Activated gamma-delta T cell treated with anti-CD3 and anti-CD28 coated beads, Interleukin-2, amount 50 U/mL, for 16 hours (primary cell): ENCODE measurements at places on chromosomes 16 and 17.

DNA sequence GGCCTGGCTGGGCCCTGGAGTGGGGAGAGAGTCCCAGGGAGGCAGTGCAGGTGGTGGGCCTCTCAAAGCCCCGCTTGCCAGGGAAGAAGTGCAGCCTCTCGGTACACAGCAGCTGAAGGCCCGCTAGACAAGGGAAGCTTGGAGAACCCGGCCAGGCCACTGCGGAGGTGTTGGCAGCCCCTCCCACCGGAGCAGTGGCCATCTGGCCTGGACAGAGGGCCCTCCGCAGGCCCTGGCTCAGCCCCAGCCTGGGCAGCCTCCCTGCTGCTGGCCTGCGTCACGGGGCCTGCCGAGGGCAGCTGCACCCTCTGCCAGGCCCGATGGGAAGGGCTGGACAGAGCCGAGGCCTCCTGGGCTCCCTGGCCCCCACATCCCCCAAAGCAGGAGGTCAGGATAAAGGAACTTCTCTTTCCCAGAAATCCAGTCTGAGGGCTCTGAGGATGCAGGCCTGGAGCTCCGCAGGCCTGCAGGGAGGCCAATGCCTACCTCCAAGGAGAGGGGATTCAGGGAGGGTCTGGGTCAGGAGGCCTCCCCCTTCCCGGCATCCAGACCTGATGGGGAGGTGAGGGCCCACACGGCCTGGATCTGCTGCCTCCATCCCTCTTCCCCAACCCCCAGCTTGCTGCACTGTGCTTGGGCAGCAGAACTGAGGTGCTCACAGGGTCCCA is 4.3 kb downstream of the SPPL2C start:
- no peak for DNase-seq

GRCh38 chr17:81037026-81037797 is 2.3 kb downstream of the BAIAP2 start:
- no peak for DNase-seq

DNA sequence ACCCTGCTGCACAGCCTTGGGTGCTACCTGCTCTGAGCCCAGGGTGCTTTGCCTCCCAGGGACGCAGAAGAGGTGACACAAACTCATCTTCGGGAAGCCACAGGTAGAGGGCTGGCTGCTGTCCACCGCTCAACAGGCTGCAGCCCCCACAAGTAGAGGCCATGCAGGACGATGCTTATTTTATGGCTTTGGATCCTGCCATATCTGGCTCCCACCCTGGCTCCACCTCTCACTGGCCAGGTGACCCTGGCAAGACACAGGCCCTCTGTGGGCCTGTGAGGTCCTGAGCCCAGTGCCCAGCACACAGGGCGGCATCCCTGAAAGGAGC is 11.3 kb upstream of the BCAR1 start:
- no peak for DNase-seq

DNA sequence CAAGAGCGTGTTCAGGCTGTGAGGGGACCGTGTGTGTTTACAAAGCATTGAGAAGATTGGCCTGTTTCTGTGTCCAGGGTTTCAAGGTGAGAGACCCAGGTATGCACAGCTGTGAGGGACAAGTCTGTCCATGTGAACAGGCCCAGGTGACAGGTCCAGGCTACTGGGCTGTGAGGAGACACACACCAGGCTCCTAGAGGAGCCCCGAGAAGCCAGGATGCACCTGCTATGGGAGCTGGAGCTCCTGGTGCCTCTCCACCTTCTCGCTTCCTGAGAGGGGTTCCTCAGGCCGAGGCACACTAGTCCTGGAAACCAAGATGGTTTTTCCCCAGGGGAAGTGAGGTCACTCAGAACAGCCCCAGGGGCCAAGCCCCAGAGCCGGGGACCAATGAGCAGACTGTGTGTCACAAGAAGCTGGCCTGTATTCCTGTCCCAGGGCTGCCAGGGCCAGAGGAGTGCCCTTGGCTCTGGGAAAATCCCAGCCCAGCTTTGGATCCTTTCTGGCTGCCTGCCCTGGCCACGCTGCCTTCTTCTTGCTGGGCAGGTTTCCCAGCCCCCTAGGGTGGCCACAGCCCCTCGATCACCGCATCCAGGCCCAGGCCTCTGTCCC is 153.4 kb upstream of the PLCG2 start:
- no peak for DNase-seq

- no peak for DNase-seq
Observed at GRCh38 chr17:18327556-18327955, 12.5 kb downstream of the SMCR8 start.

DNA sequence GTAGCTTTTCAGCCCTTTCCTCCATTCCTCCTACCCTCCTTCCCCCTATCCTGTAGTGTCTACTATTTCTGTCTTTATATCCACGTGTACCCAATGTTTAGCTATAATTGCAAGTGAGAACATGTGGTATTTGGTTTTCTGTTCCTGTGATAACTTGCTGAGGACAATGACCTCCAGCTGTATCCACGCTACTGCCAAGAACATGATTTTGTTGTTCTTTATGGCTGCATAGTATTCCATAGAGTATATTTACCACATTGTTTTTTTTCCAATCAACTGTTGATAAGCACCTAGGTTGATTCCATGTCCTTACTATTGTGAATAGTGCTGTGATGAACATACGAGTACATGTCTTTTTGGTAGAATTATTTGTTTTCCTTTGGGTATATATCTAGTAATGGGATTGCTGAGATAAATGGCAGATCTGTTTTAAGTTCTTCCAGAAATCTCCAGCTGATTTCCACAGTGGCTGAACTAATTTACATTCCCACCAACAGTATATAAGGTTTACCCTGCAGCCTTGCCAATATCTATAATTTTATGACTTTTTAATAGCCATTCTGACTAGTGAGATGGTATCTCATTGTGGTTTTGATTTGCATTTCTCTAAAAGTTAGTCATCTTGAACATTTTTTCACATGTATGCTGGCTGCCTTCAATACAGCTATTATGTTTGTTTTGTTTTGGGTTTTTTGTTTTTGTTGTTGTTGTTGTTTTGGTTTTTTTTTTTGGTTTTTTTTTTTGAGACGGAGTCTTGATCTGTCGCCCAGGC is 10.9 kb upstream of the COPRS start:
- DNase-seq: no peak

GRCh38 chr17:49575679-49576087 is at the start of gene NXPH3:
TSS of gene NXPH3 (plus strand) at chr17:49575871. CDS start at chr17:49576220, 349 bp downstream.
- peak; percentile 25 for DNase-seq

GRCh38 chr17:81367171-81367570 is 28.1 kb upstream of the BAHCC1 start:
- DNase-seq: no peak

DNA sequence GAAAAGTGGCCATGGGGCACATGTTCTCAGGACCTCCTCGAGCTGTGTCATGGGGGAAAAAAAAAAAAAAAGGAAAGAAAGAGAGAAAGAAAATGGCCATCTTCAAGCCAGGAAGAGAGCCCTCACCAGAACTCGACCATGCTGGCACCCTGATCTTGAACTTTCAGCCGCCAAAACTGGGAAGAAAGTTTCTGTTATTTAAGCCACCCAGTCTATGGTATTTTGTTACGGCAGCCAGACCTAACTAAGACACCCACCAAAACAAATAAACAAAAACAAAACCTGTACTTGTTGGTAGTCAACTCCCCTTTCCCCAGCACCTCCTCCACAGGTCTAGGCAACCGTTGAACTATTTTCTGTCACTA is 26.1 kb upstream of the SLC13A2 start:
- no peak for DNase-seq

DNA sequence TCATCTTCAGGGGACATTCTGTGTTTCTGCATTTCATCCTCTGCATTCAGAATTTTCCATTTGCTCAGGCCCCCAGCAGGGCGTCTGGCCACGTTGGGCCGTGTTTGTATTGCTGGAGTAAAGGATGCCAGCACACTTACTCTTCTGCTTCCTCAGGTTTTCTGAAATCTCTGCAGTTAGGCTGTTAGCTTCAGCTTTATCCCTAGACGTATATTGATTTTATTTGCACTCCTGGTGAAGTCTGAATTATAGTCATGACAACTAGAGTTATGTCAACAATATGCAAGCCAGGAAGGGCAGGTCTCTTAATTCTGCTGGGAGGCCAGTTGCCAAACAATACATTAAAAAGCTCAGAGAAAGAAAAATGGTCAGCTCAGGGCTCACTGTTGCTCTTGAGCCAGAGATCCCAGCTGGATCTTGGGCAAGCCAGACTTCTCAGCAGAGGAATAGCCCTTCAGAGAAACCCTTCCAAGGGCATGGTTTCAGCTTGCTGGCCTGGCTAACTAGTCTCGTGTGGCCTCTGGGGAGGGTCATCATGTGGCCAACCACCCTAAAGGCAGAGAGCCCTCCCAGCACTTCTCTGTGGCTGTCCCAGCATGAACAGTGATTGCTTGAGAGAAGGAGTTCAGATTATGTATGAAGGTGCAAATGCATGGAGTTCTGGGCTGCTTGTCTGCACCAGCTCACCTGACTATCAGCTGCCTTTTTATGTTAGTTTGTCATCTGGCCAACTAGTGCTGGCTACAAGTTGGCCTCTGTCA is 110.2 kb upstream of the CACNG5 start:
- DNase-seq: no peak

DNA sequence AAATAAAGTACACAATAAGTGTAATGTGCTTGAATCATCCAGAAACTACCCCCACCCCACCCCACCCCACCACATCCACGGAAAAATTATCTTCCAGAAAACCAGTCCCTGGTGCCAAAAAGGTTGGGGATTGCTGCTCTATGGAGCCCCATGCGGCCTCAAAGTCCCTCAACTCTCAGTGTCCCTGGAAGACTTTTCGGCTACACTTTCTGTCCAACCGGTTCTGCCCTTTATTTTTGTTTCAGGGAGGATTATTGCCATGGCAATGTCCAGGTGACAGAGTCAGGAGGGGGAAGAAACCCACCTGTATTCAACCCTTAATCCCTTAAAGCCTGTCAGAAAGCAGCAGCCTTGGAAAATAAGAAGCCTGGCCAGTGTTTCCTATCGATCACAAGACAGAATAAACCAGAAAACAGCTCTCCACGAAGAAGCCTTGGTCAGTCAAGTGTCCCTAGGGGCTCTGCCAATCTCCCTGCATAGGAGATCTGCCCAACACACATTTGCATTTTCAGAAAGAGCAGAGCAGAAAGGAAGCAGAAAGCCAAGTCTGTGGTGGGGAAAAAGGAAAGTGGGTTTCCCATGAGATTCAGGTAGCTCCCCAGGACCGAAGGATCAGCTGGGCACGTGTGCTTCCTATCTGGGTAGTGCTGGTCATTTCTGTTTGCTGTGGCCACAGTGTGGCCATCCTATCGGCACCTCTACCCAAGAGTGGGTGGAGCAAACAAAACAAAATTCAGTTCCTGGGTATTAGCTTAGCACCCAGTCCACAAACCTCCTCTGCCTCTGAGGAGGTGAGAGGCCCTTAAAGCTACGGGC is 342.7 kb downstream of the SOX9 start:
- no peak for DNase-seq

- DNase-seq: no peak
Observed at GRCh38 chr16:77406680-77407079, 28.2 kb downstream of the ADAMTS18 start.

DNA sequence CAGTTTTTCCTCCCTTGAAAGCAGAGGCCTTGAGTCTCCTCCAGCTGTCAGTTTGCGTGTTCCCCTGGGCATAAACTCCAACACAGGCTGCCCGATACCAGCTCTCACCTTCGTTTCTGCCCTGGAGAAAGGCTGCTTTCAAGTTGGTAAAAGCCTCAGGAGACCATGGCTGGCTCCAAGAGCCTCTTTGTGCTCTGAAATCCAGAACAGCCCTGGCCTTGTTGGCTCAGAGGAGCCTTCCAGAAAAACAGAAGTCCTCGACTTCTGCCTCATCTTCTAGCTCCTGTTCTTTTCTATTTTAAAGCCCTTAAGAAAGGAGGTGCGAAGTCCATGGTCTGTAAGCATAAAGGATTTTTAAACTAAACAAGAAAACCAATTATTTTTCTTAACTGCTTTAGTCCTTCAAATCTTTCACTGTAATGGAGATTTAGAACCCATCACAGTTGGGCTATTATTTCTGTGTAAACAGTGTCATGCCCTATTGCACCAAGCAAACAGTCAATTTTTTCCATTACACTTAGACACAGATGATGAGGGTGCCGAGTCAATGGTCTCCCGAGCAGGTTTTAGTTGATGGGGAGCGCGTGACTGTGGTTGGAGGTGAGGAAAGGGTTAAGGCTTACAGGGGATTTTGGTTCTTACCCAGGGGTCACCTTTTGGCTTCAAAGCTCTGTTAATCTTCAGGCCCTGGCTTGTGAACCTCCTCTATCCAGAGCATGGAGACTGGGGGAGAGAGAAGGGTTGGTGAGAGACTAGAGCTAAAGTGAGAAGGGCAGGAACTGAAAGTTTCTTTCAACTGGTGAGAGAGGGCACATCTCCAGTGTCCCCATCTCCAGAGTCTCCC is 212.8 kb downstream of the MSI2 start:
- no peak for DNase-seq

DNA sequence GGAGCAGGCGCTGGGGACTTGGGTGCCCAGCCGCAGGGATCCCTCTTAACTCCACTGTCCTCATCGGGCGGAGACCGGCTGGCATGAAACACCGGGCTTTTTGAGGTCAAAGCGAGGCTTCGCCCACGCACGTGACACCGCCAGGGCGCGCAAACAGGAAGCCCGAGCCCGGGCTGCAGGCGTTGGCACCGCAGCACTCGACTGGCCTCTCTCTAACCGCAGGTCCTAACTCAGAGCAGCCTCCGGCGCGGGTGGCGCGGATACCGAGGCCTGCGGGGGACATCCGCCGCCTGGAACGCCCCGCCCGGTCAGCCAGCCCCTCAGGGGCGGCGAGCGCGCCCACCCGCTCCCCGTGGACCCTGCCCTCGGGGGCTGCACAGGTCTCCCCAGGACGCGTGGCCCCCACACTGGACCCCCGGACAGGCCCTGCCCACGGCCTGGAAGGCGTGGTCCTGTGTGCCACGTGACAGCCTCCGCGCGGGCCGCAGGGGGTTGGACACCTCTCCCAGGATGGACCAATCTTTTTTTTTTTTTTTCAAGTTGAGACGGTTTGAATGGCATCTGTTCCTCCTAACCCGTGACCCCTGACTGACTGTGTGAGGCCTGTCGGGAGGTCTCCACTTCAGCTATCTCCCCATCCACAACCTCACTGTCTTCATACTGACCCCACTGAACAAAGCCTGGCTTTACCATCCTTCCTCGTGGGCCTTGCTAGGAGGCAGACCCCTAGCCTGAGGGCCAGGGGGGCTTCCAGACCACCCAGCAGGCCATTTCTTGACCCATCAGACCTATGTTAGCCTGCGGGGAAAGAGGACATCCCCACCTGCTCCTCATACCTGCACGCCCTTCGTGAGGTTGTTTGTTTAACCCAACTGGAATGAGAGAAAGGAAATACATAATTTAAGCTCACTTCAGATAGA is 8.4 kb upstream of the SLC47A2 start:
- DNase-seq: peak; percentile 18

- DNase-seq: no peak
Observed at GRCh38 chr17:32747856-32748255, 129.1 kb downstream of the MYO1D start.
